ENCODE measurements at places on chromosomes 3 and 15.

- DNase-seq, result no peak
Measured at GRCh38 chr3:50567011-50567385, 549 bp downstream of the C3orf18 start.

GRCh38 chr3:197505796-197506548, 49.8 kb downstream of the BDH1 start:
- DNase-seq, result no peak

DNA sequence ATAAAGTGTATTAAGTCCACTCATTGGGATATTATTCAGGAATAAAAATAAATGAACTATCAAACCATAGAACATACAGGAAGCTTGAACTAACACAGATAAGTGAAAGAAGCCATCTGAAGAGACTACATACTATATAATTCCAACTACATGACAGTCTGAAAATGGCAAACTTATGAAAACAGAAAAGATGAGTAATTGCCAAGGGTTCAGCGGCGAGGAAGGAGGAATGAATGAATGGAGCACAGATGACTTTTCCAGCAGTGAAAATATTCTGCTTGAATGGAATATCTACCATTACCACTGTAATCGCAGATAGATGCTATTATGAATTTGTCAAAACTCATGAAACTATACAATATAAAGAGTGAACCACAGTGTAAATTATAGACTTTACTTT, 79.7 kb downstream of the PEAK1 start:
- DNase-seq, result no peak

DNA sequence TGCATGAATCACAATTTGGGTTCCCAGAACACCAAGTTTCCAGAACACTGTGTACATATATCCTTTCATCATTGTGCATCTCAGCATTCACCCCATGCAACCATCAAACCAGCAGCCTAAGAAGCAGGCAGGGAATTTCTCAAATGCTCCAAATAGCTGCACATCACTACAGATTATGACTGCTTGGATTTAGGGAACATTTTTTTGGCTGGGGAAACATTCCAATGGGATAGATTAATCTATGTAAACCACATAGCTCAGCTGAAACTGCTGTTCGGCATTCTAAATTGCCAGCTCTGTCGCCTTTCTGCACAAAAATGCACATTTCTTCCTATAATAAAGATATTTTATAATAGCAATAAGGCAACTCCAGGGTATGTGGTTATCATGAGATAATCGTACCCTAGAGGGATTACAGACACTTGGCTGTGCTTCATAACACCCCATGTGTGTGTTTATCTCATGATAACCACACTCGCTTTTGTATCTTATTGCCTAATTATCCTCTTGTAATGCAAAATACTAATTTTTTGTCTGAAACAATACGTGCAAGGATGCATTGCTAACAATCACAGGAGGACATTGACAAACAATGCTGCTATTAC, 483.7 kb upstream of the DPH6 start:
- DNase-seq, result no peak

DNA sequence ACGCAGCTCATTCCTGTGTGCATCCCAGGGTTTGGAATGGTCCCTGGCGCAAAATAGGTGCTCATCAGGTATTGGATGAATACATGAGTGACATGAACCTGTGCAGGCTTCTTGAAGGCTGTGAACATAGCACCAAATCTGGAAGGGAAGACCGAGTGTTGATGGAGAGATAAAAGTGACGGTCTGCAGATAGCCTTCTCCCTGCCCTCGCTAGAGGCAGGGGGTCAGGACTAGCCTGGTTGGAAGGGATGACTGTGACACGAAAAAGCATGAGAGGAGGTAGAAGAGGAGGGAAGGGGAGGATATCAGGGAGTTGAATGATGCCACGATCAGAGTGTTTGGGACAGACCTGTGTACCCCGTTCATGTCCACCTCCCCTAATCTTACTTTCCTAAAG, 267.1 kb downstream of the XXYLT1 start:
- no peak for DNase-seq

Measured in stimulated activated CD8-positive, alpha-beta memory T cell treated with anti-CD3 and anti-CD28 coated beads, Interleukin-7, amount 100 ng/mL, for 1 hour (primary cell).